ENCODE measurements at places on chromosomes 6 and 20. TPM values are rescaled to one million over a fixed set of nuclear protein-coding genes. Genes with fewer than 3 reads are reported as not detected.

The GSTA2 gene
- total RNA-seq: 76.1 TPM

The BTNL2 gene
- total RNA-seq: not detected

The NUDT3 gene
- total RNA-seq: 22.1 TPM

The SPTLC3 gene
- total RNA-seq: 18.4 TPM

The MTCH1 gene
- 198 TPM for total RNA-seq

The KIF25 gene
- total RNA-seq: not detected

The EYA4 gene
- 0.26 TPM for total RNA-seq

The CDH22 gene
- 1.3 TPM for total RNA-seq

The SLC22A2 gene
- total RNA-seq: not detected

The HCK gene
- 4.3 TPM for total RNA-seq

The DUSP15 gene
- total RNA-seq: 2.9 TPM

The DSE gene
- total RNA-seq: 8.6 TPM

The POLR3F gene
- 2.6 TPM for total RNA-seq

The COL21A1 gene
- total RNA-seq: 4.2 TPM

The SLC13A3 gene
- 3.4 TPM for total RNA-seq

The ATP6V1G2 gene
- total RNA-seq: 1.0 TPM

The SRSF12 gene
- total RNA-seq: 0.99 TPM

The LY6G6D gene
- not detected for total RNA-seq

The MATN4 gene
- 5.3 TPM for total RNA-seq

The PM20D2 gene
- total RNA-seq: 10.5 TPM

The LTA gene
- total RNA-seq: not detected

The TUBB1 gene
- not detected for total RNA-seq

The MYH7B gene
- total RNA-seq: 1.3 TPM

The TCF15 gene
- not detected for total RNA-seq

The RNF182 gene
- 0.33 TPM for total RNA-seq
